ENCODE measurements at places on chromosomes 6 and 20.

- no peak overlapping the region for H3K4me3 ChIP-seq
- no peaks in the 10 kb centered on the region for H3K36me3 ChIP-seq
- H3K4me1 ChIP-seq = no peaks in the 10 kb centered on the region
- peaks cover 29% of the 10 kb centered on the region for H3K27me3 ChIP-seq
- peak; percentile 12 for DNase-seq
Observed at GRCh38 chr20:39195582-39196021, 233.5 kb downstream of the DHX35 start.

- no peak for DNase-seq
- no peaks in the 10 kb centered on the region for H3K27me3 ChIP-seq
- no peak overlapping the region for H3K27ac ChIP-seq
- no peak overlapping the region for H3K4me3 ChIP-seq
Observed at GRCh38 chr6:26390531-26390930, 7.6 kb downstream of the BTN2A2 start.

DNA sequence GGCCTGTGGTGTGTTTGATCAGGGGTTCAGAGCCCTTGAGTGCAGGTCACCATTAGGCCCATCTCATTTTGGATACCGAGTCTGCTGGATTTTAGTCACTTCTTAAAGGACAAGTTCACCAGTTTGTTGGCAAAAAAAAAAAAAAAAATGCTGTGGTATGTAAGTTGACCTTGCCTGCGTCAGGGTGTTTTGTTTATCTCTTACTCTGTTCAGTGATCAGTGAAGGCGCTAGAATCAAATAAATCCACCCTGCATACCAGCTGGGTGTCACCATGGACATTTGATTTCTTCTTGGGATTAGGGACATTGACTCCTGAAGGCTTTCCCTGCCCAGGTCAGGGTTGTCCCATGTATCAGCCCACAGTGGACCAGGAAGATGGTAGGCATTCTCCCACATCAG lies 6.7 kb downstream of the SMOC2 start:
- no peak overlapping the region for H3K4me3 ChIP-seq
- H3K4me1 ChIP-seq = peaks cover under 1% of the 10 kb centered on the region
- peaks cover 68% of the 10 kb centered on the region for H3K27me3 ChIP-seq
- no peak for DNase-seq
- no peak overlapping the region for H3K27ac ChIP-seq
- peaks cover 3% of the 10 kb centered on the region for H3K36me3 ChIP-seq

DNA sequence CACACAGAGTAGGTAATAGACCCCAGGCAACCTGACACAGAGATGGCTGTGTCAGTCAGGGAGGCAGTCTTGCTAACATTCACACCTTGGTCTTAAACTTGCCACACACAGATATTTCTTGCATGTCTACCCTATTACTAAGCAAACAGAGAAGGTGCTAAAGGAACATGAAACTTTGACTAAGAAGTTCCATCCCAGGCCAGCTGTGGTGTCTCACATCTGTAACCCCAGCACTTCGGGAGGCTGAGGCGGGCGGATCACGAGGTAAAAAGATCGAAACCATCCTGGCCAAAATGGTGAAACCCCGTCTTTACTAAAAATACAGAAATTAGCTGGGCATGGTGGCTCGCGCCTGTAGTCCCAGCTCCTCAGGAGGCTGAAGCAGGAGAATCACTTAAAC lies 222.4 kb upstream of the JARID2 start:
- H3K4me1 ChIP-seq = peaks cover 19% of the 10 kb centered on the region
- no peak overlapping the region for H3K4me3 ChIP-seq
- DNase-seq = no peak
- no peak overlapping the region for H3K27ac ChIP-seq

DNA sequence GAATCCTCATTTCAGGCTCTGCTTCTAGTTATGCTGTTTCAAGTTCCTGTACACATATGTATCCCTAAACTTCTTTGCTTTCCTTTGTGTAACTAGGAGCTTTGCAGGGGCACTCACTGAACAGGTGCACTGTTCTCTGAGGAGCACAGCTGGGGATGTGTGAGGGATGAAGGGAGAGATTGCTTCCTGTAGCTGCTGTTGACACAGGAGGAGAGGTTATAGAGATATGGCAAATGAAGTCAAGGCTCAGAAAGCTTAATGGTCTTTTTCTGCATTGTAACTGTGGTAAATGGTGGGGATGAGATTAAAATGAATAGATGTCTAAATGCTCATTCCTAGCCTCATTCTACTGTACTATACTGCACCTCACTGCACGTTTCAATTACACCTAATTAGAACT lies 454.3 kb downstream of the BTBD3 start:
- peak overlapping the region; percentile 25 for H3K27ac ChIP-seq
- H3K27me3 ChIP-seq = no peaks in the 10 kb centered on the region
- H3K36me3 ChIP-seq = no peaks in the 10 kb centered on the region
- no peak overlapping the region for H3K4me3 ChIP-seq
- DNase-seq = no peak
- H3K4me1 ChIP-seq = peaks cover 9% of the 10 kb centered on the region
